ENCODE measurements at places on chromosomes 16 and 17.

DNA sequence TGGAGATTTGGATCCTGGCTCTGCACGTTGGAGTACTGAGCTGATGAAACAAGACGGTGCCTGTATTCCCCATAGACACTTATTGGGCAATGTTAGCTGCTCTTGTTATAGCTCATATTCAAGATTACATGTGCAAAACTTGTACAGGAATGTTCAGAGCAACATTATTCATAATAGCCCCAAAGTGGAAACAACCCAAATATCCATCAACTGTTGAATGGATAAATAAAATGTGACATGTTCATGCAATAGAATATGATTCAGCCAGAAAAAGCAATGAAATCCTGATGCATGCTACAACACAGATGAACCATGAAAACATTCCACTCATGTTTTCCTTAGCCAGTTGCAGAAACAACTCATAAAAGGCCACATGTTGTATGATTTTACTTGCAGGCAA lies 5.7 kb upstream of the SDR42E1 start:
- DNase-seq, result no peak

- DNase-seq, result no peak
Measured at GRCh38 chr16:75192606-75193264, 14.2 kb downstream of the CTRB2 start.

- DNase-seq, result no peak
Measured at GRCh38 chr17:82316651-82317393, 586 bp downstream of the CD7 start.

DNA sequence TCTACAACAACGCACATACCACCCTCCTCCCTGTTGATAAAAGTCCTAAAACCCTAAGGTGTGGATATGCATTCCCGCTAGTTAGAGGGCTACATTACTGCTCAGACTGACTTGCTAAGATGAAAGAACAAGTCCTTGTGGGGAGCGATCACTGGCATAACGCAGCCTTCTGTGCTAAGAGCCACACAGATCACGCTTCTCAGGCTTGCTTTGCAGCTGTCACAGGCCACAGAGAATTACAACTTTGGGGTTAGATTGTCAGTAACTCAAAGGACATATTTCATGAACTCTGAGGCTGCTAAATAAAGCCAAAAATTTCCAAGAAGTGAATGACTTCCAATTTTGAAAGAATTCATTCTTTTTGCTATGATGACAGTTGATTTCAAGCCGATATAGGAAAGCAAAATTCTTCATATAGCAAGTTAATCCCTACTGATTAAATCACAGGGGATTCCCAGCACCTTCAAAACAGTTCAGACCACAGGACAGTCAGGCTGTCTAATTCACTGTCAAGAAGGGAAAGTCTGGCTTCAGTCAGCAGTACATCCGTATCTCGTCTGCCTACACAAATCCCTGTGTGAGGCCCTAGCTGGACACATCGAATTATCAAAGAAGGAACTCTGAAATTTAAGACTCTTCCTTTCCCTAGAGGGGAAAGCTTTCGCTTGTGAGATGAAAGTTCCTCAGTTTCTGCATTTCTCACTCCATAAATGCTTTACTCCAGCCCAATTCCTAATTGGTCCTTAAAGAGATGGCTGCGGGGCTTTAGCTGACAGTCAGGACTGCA lies 107.1 kb downstream of the VPS53 start:
- DNase-seq, result no peak

- no peak for DNase-seq
Measured at GRCh38 chr16:27421961-27422740, 20.2 kb downstream of the IL21R start.

DNA sequence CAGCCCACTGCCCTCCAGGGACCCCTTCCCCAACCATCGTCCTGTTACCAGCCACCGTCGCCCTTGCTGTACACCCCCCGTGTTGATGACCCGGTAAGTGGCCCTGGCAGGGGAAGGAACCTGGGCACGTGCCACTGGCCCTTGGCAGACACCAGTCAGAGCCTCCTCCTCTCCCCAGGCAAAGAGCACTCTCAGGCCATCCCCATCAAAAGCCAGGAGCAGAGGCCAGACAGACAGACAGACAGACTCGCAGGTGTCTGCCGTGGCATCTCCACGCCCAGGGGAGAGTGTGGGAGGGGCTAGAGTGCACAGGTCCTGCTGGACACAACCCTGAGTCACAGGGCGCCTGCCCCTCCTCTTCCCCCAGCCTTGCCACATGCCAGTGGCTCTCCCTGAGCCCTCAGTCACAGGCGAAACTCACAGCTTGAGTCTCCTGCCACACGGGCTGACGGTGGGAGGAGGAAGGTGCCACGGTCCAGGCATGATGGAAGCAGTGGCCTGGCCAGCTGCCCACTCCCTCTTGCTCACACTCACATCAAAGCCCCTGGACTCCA lies 7.8 kb downstream of the CLCN7 start:
- DNase-seq, result no peak

DNA sequence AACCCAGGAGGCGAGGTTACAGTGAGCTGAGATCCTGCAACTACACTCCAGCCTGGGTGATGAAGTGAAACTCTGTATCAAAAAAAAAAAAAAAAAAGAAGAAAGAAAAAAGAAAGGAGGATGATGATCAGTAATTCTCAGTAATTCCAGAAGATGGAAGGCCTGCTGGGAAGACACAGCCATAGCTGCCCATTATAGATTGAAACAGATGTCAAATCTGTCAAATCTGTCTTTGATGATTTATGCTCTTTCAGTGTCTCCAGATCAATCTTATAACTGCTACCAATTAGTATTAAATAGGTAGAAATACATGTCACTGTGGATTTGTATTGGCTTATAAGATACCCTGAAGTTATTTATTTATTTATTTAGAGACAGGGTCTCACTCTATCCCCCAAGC lies 42.9 kb upstream of the CPPED1 start:
- no peak for DNase-seq

DNA sequence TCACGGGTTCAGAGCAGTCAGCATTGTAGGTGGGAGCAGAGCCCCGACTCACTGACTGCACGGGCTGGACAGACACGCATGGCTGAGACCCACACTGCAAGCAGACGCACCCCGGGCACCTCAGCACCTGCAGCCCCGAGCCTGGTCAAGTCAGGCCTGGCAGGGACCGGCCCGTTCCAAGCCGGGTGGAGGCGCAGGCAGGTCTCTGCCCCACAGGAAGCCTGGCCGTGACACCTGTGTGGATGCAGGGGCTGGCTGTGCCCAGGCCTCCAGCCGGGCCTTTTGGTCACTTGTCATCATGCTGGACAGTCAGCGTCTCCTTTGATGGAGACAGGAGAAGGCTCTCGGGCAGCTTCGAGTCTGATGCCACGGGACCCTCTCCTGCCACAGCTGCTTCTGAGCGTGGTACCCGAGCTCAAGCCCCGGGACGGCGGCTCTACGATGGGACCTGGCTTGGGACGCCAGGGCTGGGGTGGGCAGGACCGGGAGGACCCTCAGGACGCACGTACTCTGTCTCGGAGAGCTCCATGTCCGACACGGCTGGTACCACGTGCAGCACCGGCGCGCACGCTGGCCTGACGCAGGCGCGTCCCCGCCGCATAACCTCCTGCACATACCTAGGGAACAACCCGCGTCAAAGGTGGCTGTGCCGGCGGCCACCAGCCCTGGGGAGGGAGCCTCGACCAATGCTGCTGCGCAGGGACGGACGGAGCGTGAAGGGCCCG lies 7.9 kb downstream of the PDIA2 start:
- no peak for DNase-seq

GRCh38 chr17:67636834-67637520 lies 80.8 kb upstream of the NOL11 start:
- DNase-seq, result no peak

- DNase-seq, result no peak
Measured at GRCh38 chr17:58344791-58345157, 7.2 kb downstream of the SUPT4H1 start.

- no peak for DNase-seq
Measured at GRCh38 chr17:45316434-45317110, at the start of gene MAP3K14. Gene MAP3K14, minus strand, starts transcription at chr17:45317020. Its CDS starts 26,275 bp downstream, at chr17:45290745.

DNA sequence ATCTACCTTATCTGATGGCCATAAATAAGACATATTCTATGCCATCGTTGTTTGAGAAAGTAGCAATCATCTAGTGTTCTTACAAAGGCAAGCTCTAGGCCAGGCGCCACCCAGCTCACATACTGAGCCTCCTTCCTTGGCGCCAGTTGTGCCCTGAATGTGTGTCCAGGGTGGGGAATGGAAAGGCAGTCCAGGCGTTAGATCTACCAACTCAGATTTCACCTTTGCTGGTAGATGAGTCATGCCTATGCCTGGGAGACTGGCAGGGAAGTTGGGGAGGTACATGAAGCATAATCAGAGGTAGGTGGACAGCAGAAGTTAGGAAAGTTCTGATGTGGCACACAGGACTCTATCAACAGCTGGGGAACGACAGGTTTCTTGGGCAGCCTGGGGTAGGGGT lies 23.6 kb downstream of the SDR42E1 start:
- no peak for DNase-seq

DNA sequence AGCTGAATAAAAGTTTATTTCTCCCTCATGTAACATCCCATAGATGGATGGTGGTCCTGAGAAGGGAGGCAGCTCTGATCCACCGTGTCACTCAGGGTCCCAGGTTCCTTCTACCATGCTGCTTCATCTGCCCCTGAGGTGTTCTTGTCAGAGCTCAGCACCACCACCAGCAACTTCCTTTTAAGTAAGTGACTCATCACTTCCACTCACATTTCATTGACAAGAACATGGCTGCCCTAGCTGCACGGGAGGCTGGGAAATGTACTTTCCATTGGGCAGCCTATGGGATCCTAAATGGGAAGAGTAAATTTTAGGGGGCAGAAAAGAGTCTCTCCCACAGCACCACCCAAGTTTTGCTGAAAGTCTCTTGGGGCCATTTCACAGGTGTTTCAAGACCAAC lies 134.7 kb downstream of the USP31 start:
- DNase-seq, result no peak

GRCh38 chr16:11699234-11699894 lies 31.1 kb downstream of the SNN start:
- DNase-seq, result no peak

- DNase-seq, result no peak
Measured at GRCh38 chr17:32608267-32608666, 121.5 kb downstream of the CDK5R1 start.

- no peak for DNase-seq
Measured at GRCh38 chr16:46714797-46715591, 25.5 kb downstream of the ORC6 start.

DNA sequence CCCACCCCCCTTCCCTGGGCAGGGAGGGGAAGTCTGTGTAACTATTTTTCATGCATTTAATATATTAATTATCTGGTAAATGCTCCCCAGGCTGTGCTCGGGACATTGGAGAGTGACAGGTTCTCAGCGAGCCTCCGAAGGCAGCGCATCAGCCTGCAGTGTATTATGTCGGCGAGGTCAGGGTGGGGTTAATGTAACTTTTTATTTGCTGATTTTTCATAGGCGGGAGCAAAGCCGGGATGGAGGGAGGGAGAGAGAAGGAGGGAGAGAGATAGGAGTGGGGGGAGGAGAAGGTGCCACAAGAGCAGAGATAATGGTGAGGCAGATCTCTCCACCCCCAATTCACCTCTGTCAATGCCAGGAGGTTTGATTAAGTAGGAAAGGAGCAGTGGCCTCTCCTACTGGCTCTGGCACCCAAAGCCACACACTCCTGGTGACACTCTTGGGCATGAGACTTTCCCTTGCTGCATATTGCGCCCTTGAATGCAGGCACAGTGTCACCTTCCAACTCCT lies 104.0 kb downstream of the MRM1 start:
- no peak for DNase-seq

GRCh38 chr16:30756781-30757100 lies 5.1 kb downstream of the CFAP119 start:
- no peak for DNase-seq

DNA sequence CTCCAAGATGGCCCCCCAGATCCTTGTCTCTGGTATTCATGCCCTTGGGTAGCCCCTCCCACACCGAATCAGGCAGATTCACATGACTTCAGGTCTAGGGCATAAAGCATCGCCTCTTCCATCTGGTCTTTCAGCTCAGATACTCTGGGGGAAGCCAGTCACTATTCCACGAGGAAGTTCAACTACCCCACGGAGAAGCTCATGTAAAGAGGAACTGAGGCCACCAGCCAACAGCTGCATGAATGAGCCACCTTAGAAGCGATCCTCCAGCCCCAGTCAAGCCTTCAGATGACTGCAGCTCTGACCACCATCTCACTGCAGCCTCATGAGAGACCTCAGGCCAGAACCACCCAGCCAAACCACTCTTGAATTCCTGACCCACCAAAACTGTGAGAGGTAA lies 54.1 kb downstream of the SOCS3 start:
- DNase-seq, result no peak

GRCh38 chr16:74607310-74607961 lies 522 bp upstream of the GLG1 start:
- DNase-seq, result no peak

DNA sequence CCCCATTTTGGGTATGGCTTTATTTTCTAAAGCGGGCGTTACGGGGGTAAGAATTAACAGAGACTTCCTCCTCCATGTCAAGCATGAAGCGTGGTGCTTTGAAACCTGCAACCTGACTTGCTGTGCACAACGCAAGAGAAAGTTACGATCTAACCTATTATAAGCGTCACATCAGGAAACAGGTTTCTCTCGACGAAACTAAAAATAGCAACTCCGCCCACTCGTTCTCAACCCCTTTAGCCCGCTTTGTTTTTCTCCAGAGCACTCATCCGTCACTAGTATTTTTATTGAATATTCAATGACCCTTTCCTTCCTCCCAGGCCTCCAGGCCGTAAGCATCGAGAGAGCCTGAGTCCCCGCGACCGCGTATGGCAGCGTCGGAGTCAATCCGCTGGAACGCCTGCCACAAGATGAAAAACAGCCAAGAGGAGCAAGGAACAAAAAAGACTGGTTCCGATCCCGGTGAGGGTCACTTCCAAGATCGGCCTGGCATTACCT lies 555 bp downstream of the NUP88 start:
- no peak for DNase-seq

GRCh38 chr16:27254262-27254811 lies 14.2 kb downstream of the NSMCE1 start:
- no peak for DNase-seq

DNA sequence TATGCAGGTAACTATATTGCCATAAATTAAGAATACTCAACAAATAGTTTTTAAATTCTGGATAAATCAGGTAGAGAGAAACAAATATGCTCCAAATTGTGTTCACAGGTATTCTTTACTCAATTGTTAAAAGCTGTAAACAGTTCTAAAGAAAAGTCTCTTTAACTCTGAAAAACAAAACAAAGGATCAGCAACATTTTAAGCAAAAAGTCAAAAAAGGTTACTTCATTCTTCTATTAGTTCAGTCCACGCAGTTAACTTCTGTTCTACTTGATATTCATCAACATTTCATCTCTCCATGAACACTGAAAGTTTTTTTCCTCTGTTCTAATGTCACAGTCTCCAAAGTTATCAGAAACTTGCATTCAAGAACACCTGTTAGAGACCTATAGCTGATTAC lies 47.9 kb downstream of the SCPEP1 start:
- no peak for DNase-seq

DNA sequence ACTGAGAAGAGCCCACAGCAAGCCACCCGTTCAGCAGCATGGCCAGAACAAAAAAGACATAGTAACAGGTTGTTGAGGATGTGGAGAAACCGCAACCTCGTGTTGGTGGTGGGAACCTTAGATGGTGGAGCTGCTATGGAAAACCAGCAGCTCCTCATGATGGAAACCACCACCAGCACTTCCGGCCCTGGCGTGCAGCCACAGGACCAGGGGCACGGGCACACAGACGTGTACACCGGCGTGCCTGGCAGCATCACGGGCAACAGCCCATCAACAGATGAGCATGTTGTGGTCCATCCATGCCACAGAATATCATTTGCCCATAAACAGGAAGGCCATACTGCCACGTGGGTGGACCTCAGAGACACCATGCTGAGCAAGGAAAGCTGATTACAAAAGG lies 11.9 kb downstream of the CTU2 start:
- no peak for DNase-seq

- no peak for DNase-seq
Measured at GRCh38 chr17:37761059-37761458, 16.2 kb upstream of the HNF1B start.

Data from HFF-Myc (cell line).